Stimulated activated CD8-positive, alpha-beta memory T cell treated with anti-CD3 and anti-CD28 coated beads, Interleukin-4, amount 100 ng/mL, for 1 hour (primary cell): ENCODE measurements at places on chromosomes 12 and 14.

GRCh38 chr12:117080661-117081144 is 18.5 kb downstream of the TESC start:
- no peak for DNase-seq

GRCh38 chr12:42426746-42427145 is 100.8 kb downstream of the PPHLN1 start:
- DNase-seq = no peak

GRCh38 chr14:93544212-93544611 is 113.5 kb downstream of the UNC79 start:
- DNase-seq = no peak

- no peak for DNase-seq
These were observed 8.4 kb downstream of the SYNDIG1L start for GRCh38 chr14:74417611-74418010.

GRCh38 chr12:88471331-88472045 is 108.8 kb downstream of the KITLG start:
- DNase-seq = no peak

DNA sequence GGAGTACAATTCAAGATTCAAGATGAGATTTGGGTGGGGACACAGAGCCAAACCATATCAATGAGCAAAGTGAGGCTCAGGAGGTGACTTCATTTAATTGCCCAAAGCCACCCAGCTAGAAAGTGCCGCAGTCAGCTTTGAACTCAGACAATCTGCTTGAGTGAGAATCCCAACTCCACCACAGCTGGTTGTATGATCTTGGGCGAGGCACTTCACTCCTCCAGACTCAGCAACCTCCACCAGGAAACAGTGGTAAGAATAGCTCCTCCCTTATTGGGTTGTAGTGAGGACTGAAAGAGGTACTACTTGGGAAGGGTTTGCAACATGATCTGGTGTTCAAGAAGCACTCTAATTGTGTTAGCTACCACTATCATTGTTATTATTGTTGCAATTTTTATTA is 129.2 kb upstream of the RFLNA start:
- no peak for DNase-seq

GRCh38 chr12:6364044-6364374 is 11.4 kb downstream of the SCNN1A start:
- DNase-seq = no peak

DNA sequence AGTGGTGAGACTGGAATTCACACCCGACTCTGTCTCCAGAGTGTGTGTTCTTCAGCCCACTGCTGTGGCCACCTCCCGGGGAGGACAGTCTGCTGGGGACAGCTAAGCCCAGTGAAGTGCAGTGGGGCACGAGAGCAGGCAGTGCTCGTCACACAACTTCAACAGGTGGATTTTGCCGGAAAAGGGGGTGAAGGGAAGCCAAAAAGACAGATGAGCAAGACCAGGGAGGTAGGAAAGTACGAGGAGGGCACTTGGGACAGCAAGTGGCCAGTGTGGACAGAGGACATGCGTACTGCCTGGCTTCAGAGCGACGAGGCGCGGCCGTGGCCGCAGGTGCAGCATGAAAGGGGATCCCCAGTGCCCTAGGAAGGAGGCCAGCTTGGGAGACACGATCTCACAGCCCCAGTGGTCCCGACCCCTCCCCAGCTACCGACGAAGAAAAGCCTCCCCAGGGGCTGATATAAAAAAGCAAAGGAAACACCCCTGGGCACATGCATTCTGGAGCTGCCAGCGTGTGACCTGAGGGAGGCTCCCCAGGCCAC is 96.1 kb downstream of the FBXL14 start:
- no peak for DNase-seq

DNA sequence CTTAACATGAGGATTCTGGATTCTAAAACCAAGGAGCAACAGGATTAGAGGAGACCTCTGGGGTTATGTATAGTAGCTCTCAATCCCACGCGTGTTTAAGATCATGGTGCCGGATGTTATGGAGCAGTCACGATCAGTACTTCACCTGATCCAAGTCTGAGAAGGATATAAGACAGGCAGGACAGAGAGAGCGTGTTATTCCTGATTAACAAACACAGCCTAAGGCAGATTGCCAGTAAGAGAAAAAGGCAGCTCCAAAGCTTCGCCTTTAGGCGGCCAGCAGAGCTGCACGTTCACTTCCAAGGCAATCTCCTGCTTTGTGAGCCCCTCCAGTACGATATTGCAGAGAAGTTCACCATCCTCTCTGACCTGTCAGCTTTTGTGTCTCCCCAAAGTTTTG is 5.5 kb downstream of the SETD3 start:
- no peak for DNase-seq

- DNase-seq = no peak
These were observed 10.8 kb downstream of the ISCA2 start for GRCh38 chr14:74504412-74504811.
